ENCODE measurements at places on chromosomes 2 and 18.

- DNase-seq: no peak
These were observed 62.4 kb downstream of the ANKRD62 start for GRCh38 chr18:12155996-12156395.

GRCh38 chr2:176691471-176691870, 422.2 kb downstream of the MTX2 start:
- DNase-seq: no peak

- DNase-seq: no peak
These were observed 182.3 kb upstream of the FN1 start for GRCh38 chr2:215618145-215618544.

DNA sequence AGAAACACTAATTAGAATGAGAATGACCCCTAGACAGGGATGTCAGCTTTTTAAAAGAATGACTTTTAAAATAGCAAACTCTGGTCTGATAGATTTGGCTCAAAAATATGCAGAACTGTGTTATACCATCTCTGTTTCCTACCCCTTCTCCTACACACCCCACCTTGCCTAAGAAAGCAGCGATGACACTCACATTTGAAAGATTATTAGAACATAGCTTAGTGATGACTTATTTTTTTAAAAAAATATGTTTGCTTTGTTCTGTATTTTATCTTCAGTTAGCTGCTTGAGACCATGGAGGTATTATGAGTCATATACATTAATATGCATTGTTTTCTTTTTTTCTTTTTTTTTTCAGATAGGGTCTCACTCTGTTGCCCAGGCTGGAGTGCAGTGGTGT, 176.7 kb upstream of the TPO start:
- DNase-seq: no peak

DNA sequence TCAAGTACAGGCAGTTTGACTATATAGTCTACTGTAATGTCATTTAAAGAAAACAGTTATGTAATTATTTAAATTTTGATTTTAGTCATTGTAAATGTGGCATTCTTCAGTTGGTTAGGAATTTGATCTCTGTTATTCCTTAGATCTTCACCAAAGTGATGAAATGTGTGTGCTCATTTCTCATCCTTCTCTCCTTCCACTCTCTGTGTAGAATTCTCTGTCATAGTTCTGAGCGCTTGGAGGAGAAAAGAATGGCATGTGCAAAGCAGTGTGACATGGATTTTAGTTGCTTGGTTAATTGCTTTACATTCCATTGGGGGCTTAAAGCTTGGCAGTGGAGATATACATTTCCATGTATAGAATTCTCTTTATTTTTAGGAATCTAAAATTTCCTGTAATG, 14.8 kb downstream of the PIK3C3 start:
- DNase-seq: no peak

DNA sequence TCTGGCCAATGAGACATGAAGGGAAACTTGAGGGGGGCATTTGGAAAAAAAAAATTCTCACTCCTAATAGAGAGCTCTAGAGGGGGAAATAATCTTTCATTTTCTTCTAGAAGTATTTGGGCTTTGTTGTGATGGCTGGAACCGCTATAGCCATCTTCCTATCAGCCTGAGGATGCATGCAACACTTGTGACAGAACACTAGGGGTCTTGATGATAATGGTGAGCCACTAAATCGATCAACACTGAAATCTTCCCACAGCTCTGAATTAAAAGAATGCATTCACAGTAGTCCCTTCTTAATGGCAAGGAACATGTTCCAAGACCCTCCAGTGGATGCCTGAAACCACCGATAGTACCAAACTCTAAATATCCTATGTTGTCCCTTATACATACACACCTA, 325.3 kb downstream of the LNPK start:
- DNase-seq: no peak

GRCh38 chr2:42877511-42877910, 85.1 kb upstream of the HAAO start:
- DNase-seq: no peak

DNA sequence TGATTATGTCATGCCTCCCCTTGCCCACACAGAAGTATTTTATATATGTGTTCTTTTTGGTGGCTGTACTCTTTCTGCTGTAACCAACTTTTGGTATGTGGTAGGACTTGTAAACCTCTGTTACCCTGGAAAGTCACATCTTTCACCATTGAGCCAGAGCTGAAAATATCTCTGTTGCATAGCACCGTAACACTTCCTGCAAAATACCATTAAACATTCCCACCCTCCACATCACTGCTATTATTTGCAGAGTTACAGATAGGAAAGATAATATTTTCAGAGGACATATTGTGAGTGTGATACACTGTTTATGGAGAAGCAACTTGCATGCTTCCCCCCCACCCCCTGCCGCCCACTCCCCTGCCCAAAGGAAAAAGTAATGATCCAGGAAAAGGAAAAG, 44.8 kb downstream of the CAB39 start:
- DNase-seq: no peak

DNA sequence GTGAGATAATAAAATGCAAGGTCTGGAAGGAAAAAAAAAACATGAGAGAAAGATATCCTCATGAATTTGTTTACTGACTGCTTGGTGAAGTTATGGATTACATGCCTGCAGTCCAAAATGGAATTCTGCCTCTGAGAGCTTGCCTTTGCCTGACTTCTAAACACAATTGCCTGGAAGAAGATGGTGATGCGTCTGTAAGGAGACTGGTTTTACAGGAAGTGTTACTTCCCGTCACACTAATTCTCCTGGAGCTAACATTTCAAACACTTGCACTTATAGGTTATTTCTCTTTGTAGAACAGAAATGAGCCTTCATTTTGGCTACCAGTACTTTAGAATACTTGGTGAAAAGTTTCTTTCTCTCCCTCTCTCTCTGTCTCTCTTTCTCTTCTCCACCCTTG, 884.3 kb downstream of the TSN start:
- no peak for DNase-seq

DNA sequence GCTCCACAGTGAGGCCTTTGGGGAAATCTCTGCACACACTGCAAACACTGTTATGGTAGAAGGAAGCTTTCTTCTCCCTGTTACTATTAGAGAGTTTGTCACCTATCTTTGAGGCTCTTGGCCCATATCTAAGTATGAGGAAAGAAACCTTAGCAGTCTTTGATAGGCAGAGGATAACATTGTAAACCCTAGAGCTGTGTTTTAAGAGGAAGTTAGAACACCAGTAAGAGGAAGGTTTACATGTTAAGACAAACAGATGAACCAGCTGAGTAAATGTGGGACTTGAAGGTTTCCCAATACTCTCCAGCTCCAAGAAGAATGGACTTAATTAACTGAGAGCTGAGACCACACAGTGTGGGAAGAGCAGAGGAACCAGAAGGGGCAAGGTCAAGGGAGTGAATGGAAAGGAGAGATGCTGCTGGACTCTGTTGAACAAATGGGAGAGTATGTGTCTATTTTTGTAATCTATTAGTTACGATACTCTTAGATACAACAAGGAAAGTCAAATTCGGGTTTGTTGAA, 257.0 kb downstream of the DPP10 start:
- DNase-seq: no peak

DNA sequence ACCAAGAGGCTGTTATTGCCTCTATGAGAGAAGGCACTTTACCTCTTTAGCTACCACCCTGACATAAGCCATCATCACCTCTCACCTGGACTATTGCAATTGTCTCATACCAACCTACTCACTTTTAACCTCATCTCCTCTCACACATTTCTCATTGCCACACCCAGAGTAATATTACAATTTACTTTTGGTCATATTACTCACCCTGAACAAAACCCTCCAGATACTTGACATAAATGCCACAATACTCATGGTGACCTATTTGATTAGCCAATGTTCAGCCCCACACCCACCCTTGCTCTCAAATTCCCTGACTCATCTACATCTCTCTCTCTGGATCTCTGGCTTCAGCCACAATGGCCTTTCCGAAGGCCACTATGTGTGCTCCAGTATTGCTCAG, 90.9 kb upstream of the CDH7 start:
- no peak for DNase-seq

- DNase-seq: no peak
These were observed 67.3 kb downstream of the CRACDL start for GRCh38 chr2:98868548-98869271.

- no peak for DNase-seq
These were observed 872 bp downstream of the DSG2 start for GRCh38 chr18:31498574-31499524.

DNA sequence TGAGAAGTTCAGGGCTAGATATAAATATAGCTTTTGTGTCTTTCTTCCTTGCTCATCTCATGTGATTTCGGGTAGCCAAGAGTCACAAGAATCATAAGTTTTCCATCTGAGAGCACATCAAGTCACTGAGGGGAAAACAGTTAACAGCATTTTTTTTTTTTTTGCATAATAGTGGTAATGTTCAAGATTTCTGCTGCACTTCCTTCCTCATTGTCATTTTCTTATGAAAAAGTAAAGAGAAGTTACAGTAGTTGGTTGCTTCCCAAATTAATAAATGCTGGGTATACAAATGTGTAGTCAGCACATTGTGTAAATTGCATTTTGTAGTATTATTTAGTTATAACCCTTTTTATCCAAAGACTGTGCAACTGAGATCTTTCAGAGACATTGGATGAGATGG, 93.6 kb downstream of the ZEB2 start:
- DNase-seq: no peak

DNA sequence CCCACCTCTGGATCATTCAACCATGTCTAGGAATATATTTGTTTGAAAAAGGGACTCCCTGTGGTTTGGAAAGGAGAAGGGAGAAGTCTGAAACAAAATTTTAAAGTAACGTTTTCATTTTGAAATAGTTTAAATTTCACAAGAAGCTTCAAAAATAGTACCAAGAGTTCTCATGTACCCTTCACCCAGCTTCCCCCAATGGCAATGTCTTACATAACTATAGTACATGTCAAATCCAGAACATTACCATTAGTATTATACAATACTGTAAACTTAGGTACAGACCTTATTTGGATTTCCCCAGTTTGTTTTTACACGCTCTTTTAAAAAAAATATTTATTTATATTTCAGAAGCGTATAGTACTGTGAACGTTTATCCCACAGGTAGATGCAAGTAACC, 4.0 kb upstream of the LYG2 start:
- DNase-seq: no peak

DNA sequence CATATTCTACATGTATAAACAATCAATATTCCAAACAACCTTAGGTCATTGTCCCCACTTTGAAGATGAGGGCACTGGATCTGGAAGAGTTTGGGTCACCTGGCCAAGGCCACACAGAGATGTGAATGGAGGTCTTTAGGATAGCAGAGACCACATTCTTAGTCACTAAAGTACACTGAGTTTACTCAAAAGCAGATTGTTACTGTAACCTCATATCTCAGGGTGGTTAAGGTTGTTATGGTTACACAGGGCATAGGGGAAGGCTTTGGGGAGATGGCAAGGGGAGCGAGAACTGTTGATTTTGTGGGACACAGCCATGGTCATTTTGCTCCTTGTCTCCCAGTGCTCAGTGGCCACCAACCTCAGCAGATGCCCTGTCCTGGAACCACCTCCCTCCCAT, 109.4 kb downstream of the GATA6 start:
- no peak for DNase-seq

GRCh38 chr2:101617188-101617587, 80.3 kb upstream of the MAP4K4 start:
- no peak for DNase-seq

DNA sequence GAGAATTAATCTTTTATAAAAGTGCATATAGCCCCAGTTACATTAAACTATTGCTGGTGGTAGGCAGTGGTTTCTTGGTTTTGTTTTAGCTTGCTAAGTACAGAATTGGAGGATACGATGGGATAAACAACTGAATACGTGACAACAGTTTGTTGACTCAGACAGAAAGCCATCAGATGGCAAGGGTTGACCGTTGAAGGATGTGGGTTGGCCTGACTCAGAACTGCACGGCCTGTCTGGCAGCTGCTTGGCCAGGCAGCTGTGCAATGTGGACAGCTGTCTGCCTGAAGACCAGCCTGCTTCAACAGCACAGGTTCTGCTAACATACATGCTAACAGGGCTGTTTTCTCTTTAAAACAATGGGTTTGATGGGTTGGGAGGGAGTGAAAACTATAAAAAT, 46.6 kb downstream of the PRKRA start:
- no peak for DNase-seq

GRCh38 chr18:40215979-40216378, 1739.1 kb upstream of the PIK3C3 start:
- DNase-seq: no peak

DNA sequence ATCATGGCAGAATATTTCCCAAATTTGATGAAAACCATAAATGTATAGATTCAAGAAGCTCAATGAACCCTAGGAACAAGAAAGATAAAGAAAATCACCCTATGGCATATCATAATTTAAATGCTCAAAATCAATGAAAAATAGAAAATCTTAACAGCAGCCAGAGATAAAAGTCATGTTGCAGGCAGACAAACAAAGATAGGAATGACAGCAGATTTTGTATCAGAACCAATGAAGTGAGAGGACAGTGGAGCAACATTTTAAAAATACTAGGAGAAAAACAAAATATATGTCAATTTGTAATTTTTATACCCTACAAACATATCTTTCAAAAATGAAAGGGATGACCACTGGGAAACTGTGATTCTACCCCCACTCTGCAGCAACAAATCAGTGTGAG, 203.3 kb downstream of the PIEZO2 start:
- DNase-seq: no peak

- DNase-seq: no peak
These were observed 863.2 kb upstream of the CHAC2 start for GRCh38 chr2:52904355-52904891.

- no peak for DNase-seq
These were observed 9.4 kb downstream of the CRACDL start for GRCh38 chr2:98926601-98927000.

DNA sequence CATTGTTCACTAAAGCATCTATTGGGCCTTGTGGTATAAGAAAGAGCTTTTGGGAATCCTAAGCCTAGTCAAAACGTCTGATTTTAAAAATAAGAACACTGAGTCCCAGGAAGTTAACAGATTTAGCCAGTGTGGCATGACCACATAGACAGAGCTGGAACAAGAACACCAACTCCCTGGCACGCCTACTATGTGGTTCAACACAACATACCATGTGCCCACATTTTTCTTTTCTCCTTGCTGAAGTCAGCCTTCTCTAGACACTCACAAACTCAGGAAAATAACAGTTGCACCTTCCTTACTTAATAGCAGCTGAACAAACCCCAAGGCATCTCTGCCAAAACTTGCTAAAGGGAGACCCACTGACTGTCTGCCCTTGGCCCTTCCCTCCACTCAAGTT, 124.8 kb downstream of the C1D start:
- no peak for DNase-seq

GRCh38 chr2:239696559-239697207, 295.9 kb upstream of the HDAC4 start:
- DNase-seq: no peak

- DNase-seq: no peak
These were observed 192.5 kb downstream of the TPGS2 start for GRCh38 chr18:36636237-36636817.

Measured in activated gamma-delta T cell treated with Interleukin-2 at 50 U/mL for 16 hours (primary cell).